ENCODE measurements at places on chromosomes 12 and 14.

DNA sequence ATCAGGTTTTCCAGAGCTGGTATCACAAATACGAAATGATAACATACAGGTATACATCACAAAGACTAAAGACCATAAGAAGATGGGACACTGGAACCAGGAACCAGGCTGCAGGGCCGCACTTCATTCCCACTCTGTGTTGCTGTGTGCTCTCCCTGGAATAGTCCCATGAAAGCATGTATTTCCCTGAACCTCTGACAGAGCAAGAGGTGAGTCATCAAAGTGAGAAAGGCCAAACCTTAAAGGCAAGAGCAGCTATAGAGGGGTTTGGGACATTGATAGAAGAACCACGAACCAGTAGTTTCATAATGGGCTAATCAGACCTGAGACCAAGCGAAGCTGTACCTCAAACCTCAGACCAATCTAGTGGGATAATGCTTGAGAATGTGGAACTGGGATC, 283.0 kb upstream of the PRKD1 start:
- DNase-seq, result no peak

DNA sequence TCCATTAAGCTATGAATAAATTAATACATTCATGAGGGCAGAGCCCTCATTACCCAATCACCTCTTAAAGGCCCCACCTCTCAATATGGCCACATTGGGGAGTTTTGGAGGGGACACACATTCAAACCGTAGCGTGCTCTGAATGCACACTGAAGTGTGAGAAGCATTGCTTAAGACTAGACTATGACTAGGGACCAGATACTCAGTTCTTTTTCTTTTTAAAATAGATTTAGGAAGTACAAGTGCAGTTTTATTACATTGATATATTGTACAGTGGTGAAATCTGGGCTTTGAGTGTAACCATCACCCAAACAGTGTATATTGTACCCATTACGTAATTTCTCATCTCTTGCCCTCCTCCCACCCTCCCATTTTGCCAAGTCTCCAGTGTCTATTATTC, 21.0 kb upstream of the JDP2 start:
- no peak for DNase-seq

DNA sequence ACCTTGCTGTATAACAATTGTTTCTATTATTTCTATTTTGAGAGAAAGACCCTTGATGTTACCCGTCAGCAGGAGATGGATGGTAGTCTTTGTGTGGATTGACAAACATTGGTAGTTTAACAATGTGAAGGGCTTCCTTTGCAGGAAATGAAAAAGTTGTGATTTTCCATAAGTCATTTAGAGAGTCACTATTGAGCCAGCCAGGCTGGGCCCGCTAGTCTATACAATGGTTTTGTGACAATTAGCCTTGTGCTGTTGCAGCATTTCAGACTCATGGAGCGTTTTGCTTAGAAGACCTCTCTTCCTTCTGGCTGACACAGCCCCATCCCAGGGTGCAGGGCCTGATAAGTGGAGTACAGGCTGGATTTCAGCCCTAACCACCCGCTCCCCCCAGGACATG, 18.3 kb upstream of the SLC38A2 start:
- no peak for DNase-seq

GRCh38 chr12:2238111-2238510, 185.3 kb downstream of the CACNA1C start:
- no peak for DNase-seq

DNA sequence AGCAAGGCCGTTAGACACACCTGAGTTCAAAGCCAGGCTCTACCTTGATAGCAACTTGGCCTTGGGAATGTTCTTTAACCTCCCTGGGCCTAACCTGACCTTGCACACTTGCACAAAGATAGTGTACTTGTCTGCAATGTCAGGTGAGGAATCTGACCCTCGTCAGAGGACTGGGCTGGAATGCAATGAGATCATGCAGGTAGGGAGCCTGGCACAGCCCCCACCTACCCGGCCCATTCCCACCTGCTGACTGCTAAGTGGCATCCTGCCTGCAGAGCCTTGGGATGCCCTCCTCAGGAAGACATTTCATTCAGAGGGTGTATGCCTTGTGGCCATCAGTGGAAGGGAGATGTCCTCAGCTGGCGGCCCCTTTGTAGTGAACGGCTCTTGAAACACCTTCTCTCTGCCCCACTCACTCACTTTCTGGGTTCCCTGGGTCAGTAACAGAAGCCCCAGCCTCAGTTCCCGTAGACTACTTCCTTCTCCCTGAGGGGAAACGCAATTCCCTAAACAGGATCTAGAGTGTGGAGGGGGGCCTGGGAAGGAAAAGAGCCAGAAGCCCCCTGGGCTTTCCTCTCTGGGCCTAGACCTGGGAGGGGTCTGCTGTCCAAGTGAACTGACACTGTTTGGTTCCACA, 68.0 kb upstream of the DICER1 start:
- DNase-seq, result no peak

All from NCI-H446 treated with DMSO at 0.1 percent for 48 hours (cell line).